ENCODE measurements at places on chromosomes 12 and 14.

GRCh38 chr12:24848941-24849477, 99.9 kb downstream of the BCAT1 start:
- DNase-seq: no peak

DNA sequence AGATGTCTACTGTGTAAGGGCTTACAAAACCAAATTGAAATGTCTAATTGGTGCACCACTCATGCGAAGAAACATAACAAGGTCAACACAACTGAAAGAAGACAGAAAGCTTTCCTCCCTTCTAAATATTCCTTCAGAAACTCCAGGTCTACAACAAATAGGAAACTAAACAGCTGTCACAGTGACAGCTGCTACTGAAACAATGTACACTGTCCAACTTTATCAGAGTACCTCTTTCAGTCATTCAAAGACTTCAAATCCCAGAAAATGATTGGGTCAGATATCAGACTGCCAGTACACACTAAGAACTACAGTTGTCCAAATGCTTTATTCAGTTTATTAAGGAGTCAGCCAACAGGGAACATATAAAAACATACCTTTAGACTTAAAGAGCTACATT, 35.2 kb downstream of the CEP128 start:
- DNase-seq: no peak

- DNase-seq: no peak
These were observed 20.2 kb upstream of the KIF26A start for GRCh38 chr14:104118006-104118844.

GRCh38 chr14:105078294-105078693, 13.1 kb upstream of the GPR132 start:
- DNase-seq: no peak

- DNase-seq: no peak
These were observed at the start of gene GLI1 for GRCh38 chr12:57459750-57460467. Gene GLI1 (plus strand): TSS chr12:57459785. CDS start chr12:57463692, 3,907 bp downstream.

All from NCI-H187 (cell line).